ENCODE measurements at places on chromosomes 4 and X. TPM values are rescaled to one million over a fixed set of nuclear protein-coding genes. Genes with fewer than 3 reads are reported as not detected.

GRCh38 chrX:123476611-123477219, 256.1 kb downstream of the THOC2 start:
- no peaks in the 10 kb centered on the region for H3K27me3 ChIP-seq
- DNase-seq, result no peak
- no peak overlapping the region for H3K27ac ChIP-seq
- peaks cover 28% of the 10 kb centered on the region for H3K4me1 ChIP-seq

- H3K36me3 ChIP-seq, result no peaks in the 10 kb centered on the region
- H3K4me1 ChIP-seq, result no peaks in the 10 kb centered on the region
- H3K4me3 ChIP-seq, result no peak overlapping the region
- H3K27ac ChIP-seq, result no peak overlapping the region
Measured at GRCh38 chr4:5112333-5113095, 61.2 kb downstream of the STK32B start.

The GUCY1A1 gene
- 254 TPM for total RNA-seq

DNA sequence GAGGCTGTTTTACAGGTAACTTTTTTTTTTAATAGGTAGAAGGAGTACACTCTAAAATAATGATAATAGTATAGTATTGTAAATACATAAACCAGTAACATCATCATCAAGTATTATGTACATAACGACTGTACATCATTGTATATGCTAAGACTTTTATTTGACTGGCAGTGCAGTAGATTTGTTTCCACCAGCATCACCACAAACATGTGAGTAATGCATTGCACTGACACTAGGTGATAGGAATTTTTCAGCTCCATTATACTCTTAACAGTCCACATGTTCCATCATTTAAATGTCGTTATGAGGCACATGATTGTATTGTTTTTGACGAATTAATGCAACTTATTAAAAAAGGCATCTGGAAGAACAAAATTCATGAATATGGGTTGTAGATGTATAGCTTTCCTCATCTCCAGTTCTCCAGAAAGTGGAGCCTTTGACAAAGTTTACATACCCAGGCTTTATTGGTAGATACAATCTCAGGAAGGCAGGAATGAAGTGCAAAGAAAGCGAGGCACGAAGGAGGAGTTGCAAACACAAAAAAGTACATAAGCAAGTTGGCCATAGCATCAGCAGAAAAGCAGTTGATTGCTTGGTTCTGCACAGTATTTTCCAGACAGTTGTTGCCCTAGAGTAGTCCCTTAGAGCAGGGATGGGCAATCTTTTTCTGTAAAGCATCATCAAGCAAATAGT, 336.9 kb upstream of the NR3C2 start:
- H3K36me3 ChIP-seq, result no peaks in the 10 kb centered on the region
- DNase-seq, result no peak
- H3K27me3 ChIP-seq, result no peaks in the 10 kb centered on the region
- no peak overlapping the region for H3K4me3 ChIP-seq

The NIPAL1 gene
- total RNA-seq, result 0.36 TPM

GRCh38 chrX:65821721-65822496, 154.5 kb downstream of the MSN start:
- H3K27me3 ChIP-seq, result no peaks in the 10 kb centered on the region
- H3K4me3 ChIP-seq, result peak overlapping the region; percentile 41
- H3K4me1 ChIP-seq, result no peaks in the 10 kb centered on the region
- no peak for DNase-seq
- H3K27ac ChIP-seq, result no peak overlapping the region

The ITGB1BP2 gene
- total RNA-seq, result 14.1 TPM

DNA sequence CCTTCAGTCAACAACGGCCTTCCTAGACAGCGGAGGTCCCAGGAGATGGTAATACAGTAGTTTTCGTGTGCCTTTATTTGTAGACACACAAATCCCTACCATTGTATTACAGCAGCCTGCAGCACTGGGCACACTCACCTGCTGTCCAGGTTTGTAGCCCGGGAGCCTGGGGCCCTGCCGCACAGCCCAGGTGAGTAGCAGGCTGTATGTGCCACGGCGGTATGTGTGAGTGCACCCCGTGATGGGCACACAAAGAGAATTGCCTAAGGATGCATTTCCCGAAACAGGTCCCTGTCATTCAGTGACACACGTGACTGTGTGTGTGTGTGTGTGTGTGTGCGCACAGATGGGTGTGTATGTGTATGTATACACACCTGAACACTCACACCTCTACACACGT, 8.1 kb upstream of the SLC25A6 start:
- H3K36me3 ChIP-seq, result peaks cover 12% of the 10 kb centered on the region
- no peak overlapping the region for H3K4me3 ChIP-seq
- H3K27ac ChIP-seq, result no peak overlapping the region
- no peaks in the 10 kb centered on the region for H3K4me1 ChIP-seq
- peak; percentile 21 for DNase-seq

GRCh38 chrX:38754102-38754790, 47.0 kb upstream of the MID1IP1 start:
- no peak overlapping the region for H3K4me3 ChIP-seq
- H3K36me3 ChIP-seq, result no peaks in the 10 kb centered on the region
- H3K27ac ChIP-seq, result no peak overlapping the region
- no peaks in the 10 kb centered on the region for H3K27me3 ChIP-seq
- H3K4me1 ChIP-seq, result no peaks in the 10 kb centered on the region
- no peak for DNase-seq

DNA sequence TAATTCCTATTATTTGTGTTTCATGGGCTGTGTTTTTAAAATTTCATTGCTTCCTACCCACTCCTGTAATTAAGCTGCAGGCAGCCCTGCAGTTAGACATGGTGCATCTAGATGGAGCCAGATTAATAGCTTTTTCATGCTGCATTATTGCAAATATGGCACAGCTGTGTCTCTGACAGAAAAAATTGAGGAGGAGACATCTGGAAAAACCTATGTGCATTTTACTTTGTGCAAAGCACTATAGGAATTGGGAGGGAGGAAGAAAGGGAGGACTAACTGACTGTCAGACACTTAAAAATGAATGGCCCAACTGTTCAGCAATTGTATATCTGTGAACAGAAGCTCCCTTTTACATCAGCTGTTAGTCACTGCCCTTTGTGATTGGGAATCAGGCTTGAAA, 8.1 kb upstream of the RPGR start:
- H3K27me3 ChIP-seq, result peaks cover 2% of the 10 kb centered on the region
- no peak overlapping the region for H3K4me3 ChIP-seq
- DNase-seq, result no peak
- H3K27ac ChIP-seq, result no peak overlapping the region

DNA sequence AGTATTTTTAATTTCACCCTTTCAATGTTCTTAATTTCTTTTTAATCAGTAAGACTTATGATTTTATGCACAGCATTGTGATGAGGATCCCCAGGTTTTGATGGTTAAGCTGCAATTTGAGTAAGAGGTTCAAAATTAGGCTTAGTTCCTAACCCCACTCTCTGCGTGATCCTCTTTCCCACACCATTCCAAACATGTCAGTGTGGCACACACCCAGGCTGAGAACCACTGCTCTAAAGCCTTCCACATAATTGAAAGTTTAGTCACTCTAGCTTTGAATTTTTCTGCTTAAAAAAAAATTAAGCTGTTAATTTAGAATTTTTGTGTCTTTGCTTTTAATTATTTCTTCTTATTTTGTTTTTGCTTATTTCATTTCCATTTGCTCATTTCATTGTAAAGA, 68.8 kb upstream of the SLC7A11 start:
- no peak overlapping the region for H3K4me3 ChIP-seq
- no peaks in the 10 kb centered on the region for H3K36me3 ChIP-seq
- no peaks in the 10 kb centered on the region for H3K4me1 ChIP-seq
- no peak for DNase-seq
- H3K27ac ChIP-seq, result no peak overlapping the region

- no peaks in the 10 kb centered on the region for H3K27me3 ChIP-seq
- no peak overlapping the region for H3K4me3 ChIP-seq
- DNase-seq, result no peak
- H3K4me1 ChIP-seq, result no peaks in the 10 kb centered on the region
Measured at GRCh38 chr4:35228313-35228712, 1016.0 kb downstream of the ARAP2 start.

DNA sequence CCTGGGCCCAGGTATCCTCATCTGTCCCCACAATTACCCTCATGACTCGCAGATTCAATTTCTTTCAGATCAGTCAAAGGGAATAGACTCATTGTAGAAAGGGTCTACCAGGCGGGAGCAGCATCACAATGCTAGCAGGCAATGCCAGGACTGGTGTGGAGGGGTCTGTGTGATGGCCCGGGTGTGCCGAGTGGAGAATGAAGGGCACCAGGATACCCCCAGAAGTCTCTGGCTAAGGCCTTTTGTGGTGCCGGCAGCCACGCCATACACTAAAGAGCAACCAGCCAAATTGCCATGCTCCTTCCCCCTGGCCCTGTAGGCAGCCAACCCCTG, 37.9 kb upstream of the RASL11B start:
- H3K36me3 ChIP-seq, result no peaks in the 10 kb centered on the region
- DNase-seq, result no peak
- H3K27ac ChIP-seq, result no peak overlapping the region
- no peak overlapping the region for H3K4me3 ChIP-seq
- H3K27me3 ChIP-seq, result no peaks in the 10 kb centered on the region

- H3K36me3 ChIP-seq, result no peaks in the 10 kb centered on the region
- no peak overlapping the region for H3K27ac ChIP-seq
- H3K4me3 ChIP-seq, result no peak overlapping the region
- no peaks in the 10 kb centered on the region for H3K27me3 ChIP-seq
- DNase-seq, result no peak
Measured at GRCh38 chrX:16765594-16765993, 20.7 kb upstream of the TXLNG start.

DNA sequence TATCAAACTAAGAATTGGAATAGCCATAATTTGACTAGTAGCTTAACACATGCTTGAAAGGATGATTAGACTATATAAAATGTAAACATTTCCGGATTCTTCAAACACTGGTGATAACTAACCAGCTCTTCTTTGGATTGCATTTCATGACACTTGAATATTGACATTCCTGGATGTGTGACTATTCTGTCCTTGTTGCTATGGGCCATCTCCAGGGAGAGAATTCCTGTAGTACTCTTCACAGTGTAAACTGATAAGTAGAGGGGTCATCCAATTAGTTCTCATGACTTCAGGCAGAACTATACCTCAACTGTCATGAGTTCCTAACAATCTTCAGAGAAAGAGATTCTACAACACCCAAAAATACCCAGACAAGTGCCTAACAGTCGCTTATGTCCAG, 1026.7 kb upstream of the TENM3 start:
- no peaks in the 10 kb centered on the region for H3K27me3 ChIP-seq
- no peaks in the 10 kb centered on the region for H3K36me3 ChIP-seq
- H3K27ac ChIP-seq, result no peak overlapping the region
- H3K4me3 ChIP-seq, result no peak overlapping the region

DNA sequence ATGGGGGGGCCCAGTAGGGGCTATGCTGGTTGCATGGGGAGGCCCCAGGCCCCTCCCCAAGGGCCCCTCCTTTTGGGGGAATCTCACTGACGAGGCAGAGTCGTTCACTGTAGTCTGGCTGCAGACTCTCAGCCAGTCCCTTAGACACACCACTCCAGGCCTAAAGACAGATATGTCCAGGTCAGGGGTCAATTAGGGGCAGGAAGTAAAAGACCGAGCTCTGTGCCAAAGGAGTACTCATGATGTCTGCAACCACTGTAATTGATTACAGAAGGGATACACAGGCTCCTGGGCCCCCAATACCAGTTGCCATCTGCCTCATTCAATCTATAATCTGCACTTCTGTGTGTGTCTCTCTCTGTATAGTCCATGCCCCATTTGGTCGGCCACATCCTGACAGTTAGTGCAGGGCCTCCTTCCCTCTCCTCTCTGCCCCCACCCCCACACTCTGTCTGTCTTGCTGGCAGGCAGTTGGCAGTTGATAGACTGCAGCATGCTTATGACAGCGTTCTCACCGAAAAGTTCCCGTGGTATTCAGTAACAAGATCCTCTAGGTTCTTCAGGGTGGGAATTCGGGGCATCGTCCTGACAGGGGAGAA, 1.3 kb upstream of the CXorf65 start:
- DNase-seq, result no peak
- H3K4me3 ChIP-seq, result no peak overlapping the region
- H3K27me3 ChIP-seq, result no peaks in the 10 kb centered on the region
- no peak overlapping the region for H3K27ac ChIP-seq

DNA sequence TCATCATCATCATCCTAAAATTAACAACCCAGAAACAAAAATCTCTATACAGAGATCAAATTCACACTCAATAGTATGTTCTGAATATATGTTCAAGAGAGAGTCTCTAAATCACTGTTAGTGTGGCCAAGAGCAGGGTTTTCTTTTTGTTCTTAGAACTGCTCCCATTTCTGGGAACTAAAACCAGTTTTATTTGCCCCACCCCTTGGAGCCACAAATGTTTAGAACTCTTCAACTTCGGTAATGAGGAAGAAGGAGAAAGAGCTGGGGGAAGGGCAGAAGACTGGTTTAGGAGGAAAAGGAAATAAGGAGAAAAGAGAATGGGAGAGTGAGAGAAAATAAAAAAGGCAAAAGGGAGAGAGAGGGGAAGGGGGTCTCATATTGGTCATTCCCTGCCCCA, 32.3 kb downstream of the CYBB start:
- no peak overlapping the region for H3K4me3 ChIP-seq
- H3K36me3 ChIP-seq, result no peaks in the 10 kb centered on the region
- DNase-seq, result no peak
- no peak overlapping the region for H3K27ac ChIP-seq
- H3K4me1 ChIP-seq, result no peaks in the 10 kb centered on the region

DNA sequence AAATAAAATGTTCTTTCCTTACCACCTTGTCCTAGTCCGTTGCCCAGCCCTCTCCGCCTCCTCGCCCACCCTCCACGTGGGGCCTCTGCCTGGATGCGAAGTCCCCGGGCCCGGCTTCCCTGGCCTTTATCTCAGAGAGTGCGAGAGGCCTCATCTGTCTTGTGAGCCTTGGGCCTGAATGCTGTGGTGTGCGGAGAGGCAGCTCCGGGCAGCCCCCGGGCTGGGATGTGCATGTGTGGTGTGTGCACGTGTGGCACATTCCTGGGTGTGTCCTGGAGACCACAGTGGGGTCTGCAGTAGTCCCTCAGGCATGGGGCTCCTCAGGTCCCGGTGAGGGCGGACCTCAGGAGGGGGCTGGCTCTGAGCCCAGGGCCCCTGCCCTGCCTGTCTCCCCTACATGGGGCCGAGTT, 31.4 kb downstream of the DOK7 start:
- no peaks in the 10 kb centered on the region for H3K36me3 ChIP-seq
- no peak overlapping the region for H3K4me3 ChIP-seq
- peaks cover 5% of the 10 kb centered on the region for H3K27me3 ChIP-seq

The TMSB15B gene
- 5.7 TPM for total RNA-seq

DNA sequence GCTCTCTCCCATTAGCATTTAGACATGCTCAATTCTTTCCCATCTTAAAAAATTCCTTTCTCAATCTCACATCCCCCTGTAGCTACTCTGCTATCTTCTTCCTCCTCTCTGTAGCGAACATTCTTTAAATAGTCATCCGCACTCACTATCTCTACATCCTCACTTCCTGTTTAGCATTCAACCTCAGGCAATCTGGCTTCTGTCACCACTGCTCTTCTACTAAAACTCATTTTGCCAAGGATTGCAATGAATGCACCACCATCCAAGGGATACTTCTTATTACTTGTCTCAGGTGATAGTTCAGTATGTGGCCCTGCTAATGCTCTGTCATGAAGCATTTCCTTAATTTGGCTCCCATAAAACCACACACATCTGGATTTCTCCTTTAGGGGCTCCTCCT, 10.9 kb upstream of the TET2 start:
- H3K4me3 ChIP-seq, result no peak overlapping the region
- H3K27me3 ChIP-seq, result no peaks in the 10 kb centered on the region
- H3K27ac ChIP-seq, result no peak overlapping the region

- H3K36me3 ChIP-seq, result no peaks in the 10 kb centered on the region
- no peak overlapping the region for H3K27ac ChIP-seq
- no peak overlapping the region for H3K4me3 ChIP-seq
- H3K4me1 ChIP-seq, result peaks cover 12% of the 10 kb centered on the region
- peak; percentile 25 for DNase-seq
Measured at GRCh38 chr4:659851-660250, 14.2 kb downstream of the ATP5ME start.
